ENCODE measurements at places on chromosomes 1 and 21.

DNA sequence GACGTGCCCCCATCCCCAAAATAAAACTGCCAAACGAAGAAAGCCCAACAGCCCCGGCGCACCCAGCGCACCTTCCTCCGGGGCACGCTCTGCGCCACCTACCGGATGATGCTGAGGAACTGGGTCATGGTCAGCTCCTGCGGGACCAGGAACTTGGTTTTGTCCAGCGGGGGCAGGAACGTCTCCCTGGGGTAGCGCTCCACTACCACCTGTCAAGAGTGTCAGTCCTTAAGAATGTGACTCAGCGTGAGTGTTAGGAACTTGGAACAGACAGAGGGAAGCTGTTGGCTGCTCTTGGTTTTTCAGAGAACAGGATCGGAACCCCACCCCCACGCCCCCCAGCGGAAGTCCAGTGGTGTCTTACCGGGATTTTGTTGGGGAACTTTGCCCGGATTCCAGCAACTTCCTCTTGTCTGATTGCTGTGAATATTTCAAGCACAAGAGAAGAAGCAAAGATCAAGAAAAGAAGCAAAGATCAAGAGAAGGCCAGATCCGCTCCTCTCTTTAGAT is 431 bp downstream of the MAP1LC3C start:
- DNase-seq, result peak; percentile 35

GRCh38 chr1:204112876-204113730 is 38.7 kb downstream of the ETNK2 start:
- DNase-seq, result no peak

GRCh38 chr21:27725916-27726315 is 759.0 kb upstream of the ADAMTS5 start:
- no peak for DNase-seq

DNA sequence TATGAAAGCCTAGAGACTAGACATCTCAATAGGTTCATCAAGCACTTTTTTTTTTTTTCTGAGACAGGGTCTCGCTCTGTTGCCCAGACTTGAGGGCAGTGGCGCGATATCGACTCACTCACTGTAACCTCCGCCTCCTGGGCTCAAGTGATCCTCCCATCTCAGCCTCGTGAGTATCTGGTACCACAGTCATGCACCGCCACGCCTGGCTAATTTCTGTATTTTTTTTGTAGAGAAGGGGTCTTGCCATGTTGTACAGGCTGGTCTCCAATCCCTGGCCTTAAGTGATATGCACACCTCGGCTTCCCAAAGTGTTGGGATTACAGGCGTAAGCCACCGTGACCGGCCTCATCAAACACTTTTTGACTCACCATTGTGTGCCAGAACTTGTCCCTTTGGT is 613 bp upstream of the GPATCH4 start:
- no peak for DNase-seq

GRCh38 chr1:36149973-36150295 is 648 bp upstream of the TRAPPC3 start:
- DNase-seq, result no peak

GRCh38 chr1:173508541-173508940 is 31.4 kb downstream of the PRDX6 start:
- no peak for DNase-seq

DNA sequence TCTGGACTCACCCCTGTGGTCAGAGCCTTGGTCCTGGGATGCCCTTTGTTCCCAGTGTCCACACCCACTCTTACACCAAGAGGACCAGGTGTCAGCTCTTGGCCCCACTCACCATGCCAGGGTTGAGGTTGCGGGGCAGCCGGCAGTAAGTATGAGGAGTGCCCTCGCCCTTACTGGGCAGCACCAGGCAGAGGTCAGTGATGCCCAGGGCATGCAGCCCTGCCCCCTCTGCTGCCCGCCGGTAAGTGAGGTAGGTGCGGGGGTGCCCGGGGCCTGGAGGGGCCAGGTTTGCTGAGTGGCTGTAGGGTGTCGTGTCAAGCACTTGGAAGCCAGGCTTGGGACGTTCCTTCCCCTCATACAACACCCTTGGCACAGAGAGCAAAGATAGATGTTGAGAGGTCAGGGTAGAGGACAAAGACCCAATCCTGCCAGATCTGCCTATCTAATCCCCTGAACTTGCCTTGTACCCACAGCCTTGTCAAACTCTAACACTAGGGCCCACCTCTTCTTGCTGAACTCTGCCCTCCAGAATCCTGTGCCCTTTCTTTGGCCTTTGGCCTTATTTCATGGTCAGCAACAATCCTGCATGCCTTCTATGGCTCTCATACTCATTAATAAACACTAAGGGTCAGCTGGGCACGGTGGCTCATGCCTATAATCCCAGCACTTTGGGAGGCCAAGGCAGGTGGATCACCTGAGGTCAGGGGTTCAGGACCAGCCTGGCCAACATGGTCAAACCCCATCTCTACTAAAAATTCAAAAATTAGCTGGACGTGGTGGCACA is 3.6 kb downstream of the DENND4B start:
- DNase-seq, result no peak

DNA sequence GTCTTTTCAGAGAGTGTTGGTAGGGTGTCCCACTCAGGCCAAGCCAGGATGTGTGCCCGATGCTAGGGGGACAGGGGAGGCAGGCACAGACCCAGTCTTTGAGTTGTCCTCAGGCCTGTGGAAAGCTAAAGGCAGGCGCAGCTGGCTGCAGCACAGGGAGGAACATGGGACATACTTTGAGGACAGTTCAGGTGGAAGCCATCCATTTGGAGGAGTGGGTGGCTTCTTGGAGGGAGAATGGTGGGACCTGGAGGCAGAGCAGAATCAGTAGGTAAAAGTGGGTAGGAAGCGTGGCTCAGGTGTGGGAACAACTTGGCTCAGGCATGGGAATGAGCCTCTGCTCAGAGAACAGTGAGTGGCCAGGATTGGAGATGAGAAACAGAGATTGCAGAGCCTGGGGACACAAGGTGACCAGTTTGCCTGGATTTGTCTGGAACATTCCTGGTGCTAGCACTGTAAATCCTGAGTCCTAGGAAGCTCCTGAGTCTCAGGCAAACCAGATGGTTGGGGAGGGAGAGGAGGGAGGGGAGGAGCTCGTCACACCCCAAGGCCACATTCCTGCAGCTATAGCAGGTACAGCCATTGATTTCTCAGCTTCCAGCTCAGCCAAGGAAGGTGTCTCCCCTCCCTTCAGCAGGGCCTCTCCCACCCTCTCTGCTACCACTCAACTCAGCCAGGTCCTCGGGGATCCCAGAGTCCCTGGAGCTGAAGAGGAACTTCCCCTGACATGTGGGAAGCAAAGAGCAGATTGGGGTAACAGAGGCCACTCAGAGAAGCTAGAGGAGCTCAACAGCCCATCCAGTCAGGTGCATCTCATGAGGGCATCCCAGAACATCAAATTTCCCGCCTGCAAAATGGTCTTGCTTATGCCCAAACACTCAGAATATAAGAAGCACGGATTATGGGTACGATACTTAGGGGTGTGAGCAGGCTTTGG is 65.2 kb upstream of the TINAGL1 start:
- no peak for DNase-seq

- DNase-seq, result no peak
Measured at GRCh38 chr1:118397496-118397859, 212.4 kb upstream of the SPAG17 start.

GRCh38 chr1:42146626-42147320 is 6.4 kb upstream of the GUCA2B start:
- DNase-seq, result peak; percentile 55

DNA sequence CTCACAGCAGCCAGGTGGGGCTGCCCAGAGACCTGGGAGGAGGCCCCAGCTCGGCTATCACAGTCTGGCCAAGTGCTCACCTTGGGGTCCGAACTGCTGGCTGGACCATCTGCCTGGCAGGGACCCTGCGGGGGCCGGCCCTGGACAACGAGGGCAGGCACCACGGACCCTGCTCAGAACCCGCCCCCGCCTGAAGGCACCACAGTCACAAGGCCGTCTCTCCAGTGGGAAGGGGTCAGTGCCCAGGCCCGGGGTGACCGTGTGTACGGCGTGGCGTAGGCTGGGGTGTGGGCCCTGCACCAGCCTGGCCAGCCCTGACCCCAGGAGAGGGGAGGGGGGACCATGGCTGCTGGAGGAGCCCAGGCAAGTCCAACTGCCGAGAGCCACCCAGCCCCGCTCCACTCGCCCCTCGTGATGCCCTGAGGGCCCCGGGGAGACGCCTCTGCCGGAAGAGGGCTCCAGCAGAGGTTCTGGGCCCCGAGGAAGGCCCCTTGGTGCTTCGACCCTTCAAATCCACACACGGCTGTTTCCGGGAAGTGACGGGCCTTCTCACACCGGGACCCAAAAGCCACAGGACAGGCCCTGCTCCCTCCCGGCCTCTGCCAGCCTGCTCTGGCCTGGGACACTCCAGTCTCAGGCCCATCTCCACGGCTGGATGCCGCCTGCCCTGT is 11.2 kb upstream of the RNF223 start:
- no peak for DNase-seq

GRCh38 chr21:25647647-25648046 is 8.6 kb downstream of the JAM2 start:
- DNase-seq, result no peak

DNA sequence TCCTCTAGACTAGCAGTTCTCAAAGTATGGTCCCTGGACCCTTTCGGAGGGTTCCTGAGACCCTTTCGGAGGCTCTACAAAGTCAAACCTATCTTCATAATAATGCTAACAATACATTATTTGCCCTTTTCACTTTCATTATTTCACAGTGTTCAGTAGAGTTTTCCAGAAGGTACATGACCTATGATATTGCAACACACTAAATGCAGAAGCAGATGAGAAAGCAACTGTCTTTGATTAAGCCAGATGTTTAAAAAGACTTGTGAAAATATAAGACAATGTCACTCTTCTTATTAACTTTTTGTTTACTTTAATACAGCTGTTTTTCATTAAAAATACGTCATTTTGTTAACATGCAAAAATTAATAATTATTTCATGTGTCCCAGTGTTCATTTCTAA is 5.8 kb downstream of the KCNJ10 start:
- DNase-seq, result no peak

DNA sequence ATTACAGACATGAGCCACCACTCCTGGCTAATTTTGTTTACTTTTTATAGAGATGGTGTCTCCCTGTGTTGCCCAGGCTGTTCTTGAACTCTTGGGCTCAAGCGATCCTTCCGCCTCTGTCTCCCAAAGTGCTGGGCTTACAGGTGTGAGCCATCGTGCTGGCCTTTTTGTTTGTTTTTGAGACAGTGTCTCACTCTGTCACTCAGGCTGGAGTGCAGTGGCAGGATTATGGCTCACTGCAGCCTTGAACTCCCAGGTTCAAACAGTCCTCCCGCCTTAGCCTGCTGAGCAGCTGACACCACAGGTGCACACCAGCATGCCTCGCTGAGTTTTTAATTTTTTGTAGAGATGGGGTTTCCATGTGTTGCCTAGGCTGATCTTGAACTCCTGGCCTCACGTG is 49.1 kb downstream of the ADARB1 start:
- DNase-seq, result no peak

Measured in activated T-cell treated with anti-CD3 and anti-CD28 coated beads for 48 hours (primary cell).